ENCODE measurements at places on chromosomes 5 and 9.

DNA sequence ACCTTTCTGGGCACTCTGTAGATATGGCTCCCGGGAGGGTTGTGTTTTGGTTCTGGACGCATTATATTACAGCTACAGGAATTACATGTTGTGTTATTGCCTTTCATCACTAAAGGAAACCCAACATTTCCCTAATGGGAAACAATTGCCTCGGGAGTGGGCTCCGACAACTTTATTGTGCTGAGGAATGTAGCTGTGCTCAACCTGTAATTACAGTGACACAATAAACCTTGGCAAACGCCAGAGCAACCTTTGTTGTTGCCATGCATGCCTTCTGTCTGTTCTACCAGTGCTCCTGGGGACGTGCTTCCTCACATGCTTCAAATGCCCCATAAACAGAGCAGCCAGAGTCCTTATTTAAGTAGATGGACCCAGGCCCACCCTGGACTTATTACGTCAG lies 182.4 kb downstream of the DIRAS2 start:
- DNase-seq = no peak

DNA sequence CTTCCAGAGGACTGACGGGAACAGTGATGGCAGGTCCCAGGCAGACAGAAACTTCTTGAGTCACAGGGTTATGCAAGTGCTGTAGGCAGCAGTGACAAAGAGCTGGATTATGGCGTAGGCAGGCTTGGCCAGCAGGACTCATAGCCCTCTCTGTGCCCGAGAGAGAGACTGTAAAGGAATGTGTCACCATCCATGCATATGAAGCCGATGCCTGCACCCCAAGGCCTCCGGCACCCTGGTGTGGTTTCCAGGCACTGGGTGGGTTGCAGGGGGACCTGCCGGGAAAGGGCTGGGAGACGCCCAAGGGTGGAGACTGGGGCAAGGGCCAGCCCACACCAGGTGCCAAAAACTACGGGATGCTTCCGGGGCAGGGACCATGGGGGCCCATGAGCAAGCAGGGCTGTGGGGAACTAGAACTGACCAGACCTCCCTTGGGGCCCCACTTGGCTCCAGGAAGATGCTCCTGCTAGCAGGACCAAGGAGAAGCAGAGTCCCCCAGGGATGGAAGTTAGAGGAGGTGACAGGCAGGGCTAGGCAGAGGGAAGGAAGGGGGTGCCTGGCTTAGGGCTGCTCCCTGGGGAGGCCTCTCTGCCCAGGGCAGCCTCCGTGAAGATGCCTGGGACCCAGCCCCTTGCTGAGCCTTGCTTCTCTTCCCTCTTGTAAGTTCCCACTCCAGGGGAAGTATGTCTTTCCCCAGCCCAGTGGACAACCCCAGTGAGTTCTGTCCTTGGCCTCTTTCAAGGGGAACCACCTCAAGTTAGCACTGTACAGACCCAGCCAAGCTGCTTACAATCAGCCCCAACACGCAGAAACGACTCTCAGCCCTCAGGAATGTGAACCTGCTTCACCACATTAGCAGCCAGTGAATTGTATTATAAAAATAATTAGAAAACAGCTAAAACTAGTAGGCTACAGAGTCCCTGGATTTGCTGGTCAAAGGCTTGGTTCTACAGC lies 10.5 kb upstream of the IPPK start:
- no peak for DNase-seq

DNA sequence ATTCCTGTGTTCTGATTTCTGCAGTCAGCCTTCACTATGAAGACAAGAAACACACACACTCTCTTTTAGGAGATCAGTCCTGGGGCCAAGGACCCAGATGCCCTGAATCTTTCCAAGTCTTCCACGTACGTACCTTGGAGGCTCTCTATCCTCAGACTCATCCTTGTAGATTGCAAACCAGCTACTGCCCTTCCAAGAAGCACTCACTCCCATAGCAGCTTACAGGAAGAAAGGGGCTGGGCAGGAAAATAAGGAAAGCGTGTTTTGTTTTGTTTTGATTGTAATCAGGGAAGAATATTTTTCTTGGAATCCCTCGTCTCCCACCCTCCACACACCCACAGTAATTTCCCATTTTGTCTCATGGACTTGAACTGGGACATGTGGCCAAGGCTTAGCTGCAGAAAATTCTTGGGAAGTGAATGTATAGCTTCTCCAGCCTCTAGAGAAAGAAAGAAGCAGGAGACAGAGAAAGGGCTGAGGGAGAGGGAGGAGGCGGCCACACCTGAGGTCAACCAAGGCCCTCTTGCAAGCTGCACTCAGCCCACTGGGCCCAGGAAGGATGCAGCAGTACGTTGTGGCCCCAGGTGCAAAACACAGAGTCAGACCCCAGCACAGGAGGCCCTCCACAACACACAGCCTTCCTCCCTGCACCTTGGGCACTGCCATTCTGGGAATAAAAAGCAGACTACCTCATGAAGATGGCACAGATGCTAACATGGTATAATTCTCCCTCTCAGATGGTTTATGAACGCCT lies 29.9 kb downstream of the IRX2 start:
- DNase-seq = no peak

DNA sequence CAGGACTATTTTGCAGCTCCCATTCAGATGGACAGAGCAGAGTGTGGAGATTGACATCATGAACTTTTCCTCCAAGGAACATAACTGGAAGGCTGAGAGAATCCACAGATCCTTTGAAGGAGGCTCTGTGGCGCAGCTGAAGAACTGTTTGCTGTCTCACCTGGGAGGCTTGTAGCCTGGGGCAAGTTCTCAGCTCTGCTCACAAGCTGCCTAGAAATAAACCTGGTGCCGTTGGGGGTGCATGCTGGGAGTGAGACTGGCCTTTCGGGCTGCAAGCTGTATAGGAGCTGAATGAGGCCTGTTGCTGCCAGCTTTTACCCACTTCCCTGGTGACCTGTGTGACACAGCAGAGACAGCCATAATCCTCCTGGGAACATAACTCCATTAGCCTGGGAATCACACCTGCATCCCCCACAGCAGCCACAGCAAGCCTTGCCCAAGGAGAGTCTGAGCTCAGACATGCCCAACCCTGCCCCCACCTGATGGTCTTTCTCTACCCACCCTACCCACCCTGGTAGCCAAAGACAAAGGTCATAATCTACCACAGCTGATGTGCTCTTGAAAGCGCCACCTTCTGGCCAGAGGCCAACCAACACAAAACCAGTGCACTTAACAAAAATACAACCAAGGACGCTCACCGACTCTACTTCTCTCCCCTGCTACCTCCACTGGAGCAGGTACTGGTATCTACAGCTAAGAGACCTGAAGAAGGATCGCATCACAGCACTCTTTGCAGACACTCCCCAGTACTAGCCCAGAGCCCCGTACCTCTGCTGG lies 205.1 kb upstream of the MRPS30 start:
- no peak for DNase-seq

DNA sequence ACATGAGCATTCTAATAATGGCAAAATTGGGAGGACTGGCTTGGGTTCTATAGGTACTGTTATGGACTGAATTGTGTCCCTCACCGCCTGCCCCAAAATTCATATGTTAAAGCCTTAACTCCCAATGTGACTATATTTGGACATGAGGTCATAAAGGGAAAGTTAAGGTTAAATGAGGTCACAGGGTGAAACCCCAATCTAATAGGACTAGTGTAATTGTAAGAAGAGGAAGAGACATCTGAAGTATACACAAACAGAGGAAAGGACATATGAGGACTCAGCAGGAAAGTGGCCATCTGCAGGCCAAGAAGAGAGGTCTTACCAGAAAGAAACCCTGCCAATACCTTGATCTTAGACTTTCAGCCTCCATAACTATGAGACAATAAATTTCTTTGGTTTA lies 23.1 kb downstream of the RNF180 start:
- DNase-seq = no peak

DNA sequence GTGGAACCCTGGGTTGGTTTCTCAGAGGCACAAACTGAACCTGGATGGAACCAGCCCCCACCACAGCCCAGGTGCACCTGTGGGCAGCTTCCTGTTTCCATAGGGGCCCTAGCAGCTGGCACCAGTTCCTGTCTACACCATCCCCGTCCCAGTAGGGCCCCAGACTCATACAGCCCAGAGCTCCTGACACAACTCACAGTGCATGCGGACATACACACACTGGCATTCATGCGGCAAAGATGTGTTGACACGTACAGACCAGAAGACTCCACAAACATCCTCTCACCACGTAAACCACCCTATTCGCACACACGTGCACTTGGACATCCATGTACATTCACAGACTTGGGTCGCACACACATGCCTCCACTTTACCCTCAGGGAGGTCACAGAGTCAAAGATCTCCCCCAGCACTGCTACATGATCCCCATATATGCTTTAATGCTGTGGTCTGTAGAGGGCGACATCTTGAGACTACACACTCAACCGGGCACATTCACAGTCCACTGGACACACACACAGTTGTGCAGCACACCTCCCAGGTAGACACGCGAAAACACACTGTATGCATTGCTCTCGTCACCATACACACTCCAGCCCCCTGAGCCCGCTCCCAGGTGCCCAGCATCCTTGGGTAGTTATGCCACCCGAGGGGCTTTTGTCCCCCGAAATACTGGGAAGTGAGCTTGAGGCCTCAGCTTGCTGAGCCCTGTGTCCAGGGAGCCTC lies 22.4 kb downstream of the CXXC5 start:
- DNase-seq = no peak

- no peak for DNase-seq
These were observed 27.3 kb upstream of the ZSWIM6 start for GRCh38 chr5:61304590-61305381.

DNA sequence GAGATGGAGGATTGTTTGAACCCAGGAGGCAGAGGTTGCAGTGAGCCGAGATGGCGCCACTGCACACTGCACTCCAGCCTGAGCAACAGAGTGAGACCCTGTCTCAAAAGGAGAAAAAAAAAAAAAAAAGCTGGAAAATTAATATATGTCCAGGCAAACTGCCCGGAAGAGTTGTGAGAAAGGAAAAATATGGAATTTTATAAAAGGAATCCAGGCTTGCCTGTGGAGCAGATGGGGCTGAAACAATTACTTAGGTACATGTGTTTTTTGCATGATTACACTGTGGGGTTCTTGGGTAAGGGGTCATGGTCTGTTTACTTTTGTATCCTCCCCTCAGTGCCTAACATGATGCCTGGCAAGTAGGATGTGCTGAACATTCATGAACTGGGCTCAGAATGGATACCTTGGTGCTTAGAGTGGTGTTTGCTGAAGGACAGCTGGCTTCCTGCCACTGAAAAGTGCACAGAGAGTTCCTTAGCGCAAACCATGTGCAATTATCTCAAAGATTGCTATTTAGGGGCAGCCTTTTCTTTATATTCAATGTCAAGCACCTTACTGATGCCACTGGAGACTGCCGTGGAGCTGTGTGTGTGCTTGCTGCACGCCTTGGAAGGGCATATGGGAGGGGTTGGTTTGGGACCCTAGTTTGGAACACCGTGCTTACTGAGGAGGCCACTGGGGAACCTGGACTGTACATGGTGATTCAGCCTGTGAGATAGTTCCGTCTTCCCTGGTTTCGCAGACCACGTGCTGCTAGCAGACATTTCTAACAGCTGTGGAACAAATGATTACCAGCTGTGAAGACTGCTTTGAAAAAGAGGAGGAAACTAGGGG lies 78.4 kb downstream of the MAP1B start:
- no peak for DNase-seq

DNA sequence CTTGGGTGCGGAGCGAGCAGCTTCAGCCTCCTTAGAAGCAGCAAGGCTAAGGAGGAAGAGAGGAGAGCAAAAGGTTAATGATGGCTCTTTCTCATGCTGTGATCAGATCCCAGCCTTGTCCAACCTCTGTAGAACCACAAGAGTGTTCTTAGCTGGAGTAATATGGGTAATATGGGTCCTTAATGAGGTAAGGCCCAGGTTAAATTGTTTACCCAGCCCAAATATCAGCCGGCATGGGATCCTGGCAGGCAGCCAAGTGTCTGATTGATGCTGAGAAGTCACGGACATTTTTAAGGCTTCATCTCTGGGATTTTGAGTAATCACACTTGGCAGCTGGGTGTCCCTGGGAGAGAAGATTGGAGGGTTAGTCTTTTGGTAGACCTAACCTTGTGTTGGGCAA lies 32.3 kb downstream of the GLRA1 start:
- DNase-seq = no peak

DNA sequence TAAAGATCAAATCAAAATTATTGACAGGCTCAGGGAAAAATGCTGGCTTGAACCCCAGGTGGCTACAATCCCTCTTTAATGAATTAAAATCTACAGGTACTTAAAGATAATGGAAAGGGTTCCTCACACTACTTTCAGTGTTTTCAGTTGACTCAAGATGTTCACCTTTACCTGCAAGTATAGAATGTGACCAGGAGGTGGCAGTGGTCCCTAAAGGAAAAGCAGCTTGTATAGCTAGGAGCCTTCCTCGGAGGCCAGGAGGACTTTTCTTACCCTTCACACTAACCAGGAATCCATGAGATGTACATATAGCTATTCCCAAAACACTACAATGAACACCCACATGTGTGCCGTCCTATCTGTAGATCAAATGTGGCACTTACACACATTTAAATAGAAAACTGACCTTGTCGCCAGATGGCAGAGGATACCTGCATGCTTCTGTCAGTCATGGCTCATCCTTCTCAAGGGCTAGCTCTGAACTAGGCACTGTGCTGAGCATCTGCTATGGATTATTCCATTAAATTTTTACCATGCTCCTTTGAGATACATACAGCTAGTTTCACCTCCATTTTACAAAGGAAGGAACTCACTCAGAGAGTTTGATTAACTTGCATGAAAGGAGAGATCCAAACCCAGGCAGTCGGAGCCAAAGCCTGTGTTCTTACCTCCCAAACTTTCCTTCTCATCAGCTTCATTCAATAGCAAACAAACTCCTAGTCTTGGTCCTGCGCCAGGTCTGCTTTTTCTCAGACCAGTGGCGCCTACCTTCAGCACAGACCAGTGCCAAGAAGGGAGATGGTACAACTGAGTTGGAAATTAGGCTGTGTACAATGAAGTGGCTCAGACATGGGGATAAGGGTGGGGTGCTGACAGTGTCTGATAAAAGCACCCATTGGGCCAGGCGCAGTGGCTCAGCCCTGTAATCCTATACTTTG lies 24.5 kb downstream of the C9orf152 start:
- peak; percentile 35 for DNase-seq

DNA sequence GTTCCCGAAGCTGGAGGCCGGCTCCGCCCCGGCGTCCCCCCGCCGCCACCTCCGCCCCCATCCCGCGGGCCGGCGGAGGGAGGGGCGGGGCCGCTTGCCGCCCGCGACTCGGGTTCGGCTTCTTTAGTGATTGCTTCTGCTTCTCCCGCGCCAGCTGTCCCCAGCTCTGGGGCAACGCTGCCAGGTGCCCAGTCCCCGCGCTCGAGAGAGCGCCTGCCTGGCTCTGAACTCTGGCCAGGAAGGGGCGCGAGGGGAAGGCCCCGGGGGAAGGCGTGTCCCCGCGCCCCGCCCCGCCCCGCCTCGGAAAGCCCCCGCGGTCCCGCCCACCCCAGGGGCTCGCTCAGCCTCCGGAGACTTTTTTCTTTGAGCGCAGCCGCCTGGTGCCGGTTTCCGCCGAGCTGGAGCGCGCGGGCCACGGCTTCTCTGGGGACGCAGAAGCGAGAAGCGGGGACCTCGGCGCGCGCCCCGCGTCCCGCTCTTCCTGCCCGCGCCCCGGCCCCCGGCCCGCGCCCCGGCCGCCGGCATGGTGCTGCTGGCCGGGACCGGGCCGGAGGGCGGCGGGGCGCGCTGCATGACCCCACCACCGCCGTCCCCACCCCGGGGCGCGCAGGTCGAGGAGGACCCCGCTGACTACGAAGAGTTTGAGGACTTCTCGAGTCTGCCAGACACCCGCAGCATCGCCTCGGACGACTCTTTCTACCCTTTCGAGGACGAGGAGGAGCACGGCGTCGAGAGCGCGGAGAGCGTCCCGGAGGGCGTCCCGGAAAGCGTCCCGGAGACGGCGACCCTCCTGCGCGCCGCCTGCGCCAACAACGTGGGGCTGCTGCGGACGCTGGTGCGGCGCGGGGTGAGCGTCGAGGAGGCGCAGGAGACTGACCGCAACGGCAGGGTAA lies at the start of gene ANKRD33B:
Gene ANKRD33B, plus strand, starts transcription at position 126 of the 893 bp plus-strand sequence. Its CDS starts 398 bp downstream, at position 524.
- DNase-seq = peak; percentile 82

- DNase-seq = no peak
These were observed 41.5 kb upstream of the ANKH start for GRCh38 chr5:14913096-14913495.
